Hematopoietic multipotent progenitor cell treated with erythropoietin and hydrocortisone succinate and interleukin-3 and kit ligand, for 6 days (in vitro differentiated cells): ENCODE measurements at places on chromosomes 13 and 19.

DNA sequence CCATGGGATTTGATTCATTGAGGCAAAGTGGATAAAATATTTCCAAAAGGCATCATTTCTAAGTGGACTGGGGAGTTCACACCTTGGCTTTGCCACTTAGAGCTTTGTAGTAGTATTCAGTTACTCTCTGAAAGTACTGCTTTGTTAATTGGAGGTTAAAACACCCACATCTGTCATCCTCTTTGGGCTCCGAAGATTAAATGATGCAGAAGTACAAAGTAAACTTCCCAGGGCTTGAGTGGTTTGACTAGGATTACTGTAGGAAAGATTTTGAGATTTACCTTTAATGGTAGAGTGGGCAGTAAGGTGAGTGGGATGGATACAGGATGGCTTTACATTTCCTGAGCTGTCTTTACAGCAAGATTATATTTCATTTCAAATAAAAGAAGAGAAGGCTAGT lies 42.4 kb downstream of the WASF3 start:
- no peak for DNase-seq

GRCh38 chr19:58563823-58564222 lies 5.4 kb upstream of the UBE2M start:
- DNase-seq = no peak

DNA sequence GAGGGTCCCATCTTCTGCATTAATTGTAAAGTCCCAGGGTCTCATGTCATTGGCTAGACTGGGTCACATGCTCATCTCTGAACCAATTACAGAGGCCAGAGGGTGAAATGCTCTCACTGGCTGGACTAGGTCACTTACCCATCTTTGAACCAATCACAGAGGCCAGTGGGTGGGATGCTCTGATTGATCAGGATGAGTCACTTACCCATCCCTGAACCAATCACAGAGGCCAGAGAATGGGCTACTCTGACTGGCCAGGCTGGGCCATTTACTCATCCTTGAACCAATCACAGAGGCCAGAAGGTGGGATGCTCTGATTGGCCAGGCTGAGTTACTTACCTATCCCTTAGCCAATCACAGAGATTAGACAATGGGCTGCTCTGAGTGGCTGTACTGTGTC lies 5.3 kb downstream of the MISP start:
- DNase-seq = peak; percentile 57

DNA sequence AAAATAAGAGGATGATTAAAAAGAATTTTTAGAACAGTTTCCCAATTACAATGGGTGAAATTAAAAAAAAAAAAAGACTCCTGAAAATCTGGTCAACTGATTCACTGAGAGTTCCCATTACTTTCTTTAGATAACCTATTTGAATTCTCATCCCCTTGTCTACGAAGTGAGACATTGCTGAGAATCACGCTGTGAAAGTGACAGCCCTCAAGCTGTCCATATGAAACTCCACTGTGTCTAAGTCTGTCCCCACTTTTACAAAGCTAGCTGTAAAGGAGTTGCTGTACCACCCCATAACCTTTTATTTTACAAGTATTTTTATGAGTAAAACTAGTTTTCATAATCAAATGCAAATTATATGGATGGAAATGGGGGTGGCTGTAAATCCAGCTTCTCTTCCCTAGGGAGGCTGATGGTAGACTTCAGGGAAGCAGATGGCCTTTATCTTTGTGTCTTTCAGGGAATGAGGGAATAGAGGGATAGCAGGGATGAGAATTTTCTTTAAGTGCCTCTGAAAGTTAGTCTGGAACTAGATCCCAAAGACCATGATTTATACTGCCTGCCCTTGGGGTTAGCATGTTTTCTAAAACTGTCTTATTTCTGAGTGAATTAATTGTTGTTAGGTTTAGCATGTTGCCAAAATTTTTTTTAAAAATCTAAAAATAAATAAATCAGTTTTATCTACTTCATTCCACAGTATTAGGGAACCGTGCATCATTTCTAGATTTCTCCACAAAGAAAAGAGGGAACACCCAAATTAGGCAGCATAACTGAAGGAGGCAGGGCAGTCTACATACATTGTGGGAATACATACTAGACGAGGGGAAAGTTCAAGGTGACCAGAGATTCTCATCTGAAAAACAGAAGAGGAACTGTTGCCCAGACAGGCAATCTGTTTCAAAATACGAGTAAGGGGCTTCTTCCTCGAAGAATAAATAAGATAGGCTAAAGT lies 1219.1 kb downstream of the UQCRFS1 start:
- DNase-seq = no peak

GRCh38 chr19:54252243-54252642 lies 4.8 kb downstream of the LILRB5 start:
- DNase-seq = no peak

- peak; percentile 24 for DNase-seq
Observed at GRCh38 chr13:113904411-113904810, 40.5 kb upstream of the GAS6 start.

DNA sequence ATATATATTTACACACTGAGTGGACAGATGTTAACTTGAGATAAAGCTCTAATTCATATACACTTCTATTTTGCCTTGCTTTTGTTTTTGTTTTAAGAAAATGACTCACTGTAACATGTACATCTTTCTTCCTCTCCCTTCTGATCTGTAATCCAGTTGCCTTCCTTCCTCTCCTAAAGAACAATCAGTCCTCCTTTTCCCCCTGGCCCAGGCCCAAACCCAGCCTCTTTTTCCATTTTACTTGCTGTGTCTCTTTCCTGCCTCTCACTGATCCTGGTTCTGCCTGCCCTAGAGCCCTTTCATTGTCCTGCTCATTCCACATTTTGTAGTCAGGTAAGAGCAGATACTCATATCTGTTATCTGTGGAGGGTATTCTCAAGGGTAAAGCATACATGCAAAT lies 50.8 kb downstream of the ZAR1L start:
- no peak for DNase-seq

- peak; percentile 79 for DNase-seq
Observed at GRCh38 chr19:48390188-48391099, 907 bp downstream of the KDELR1 start.

DNA sequence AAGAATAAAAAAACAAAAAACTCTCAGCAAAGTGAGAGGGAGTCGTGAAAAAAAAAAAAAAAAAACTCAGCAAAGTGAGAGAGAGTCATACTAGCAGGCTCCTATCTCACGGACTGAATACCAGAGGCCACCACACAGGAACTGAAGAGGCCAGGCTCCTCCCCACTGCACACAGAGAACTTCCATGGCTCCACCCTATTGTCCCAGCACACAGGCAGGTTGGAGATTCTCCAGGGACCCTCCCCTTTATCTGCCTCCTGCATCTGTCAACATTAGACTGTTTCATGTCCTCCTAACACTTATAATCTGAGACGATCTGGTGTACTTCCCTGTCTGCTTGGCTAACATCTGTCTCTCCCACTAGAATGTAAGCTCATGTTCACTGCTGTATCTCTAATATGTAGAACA lies 37.0 kb upstream of the FARP1 start:
- DNase-seq = peak; percentile 89

DNA sequence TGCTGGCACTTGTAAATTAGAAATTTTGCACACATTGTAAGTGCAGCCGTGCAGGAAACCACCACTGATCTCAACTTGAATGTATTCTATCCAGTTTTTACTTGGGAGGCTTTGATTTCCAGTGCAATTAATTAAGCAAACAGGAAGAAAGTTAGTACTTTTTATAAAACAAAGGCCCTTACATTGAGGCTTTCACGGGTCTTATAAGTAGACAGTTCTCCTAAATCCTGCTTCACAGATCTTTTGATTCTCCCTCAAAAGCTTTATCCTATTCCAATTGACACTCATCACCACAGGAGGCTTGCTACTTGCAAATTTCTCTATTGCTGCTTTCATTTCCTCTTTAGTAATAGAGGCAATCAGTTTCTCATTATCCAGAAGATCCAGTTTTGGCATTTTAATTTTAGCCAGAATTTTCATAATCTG lies 90.1 kb downstream of the ERCC5 start:
- DNase-seq = no peak

DNA sequence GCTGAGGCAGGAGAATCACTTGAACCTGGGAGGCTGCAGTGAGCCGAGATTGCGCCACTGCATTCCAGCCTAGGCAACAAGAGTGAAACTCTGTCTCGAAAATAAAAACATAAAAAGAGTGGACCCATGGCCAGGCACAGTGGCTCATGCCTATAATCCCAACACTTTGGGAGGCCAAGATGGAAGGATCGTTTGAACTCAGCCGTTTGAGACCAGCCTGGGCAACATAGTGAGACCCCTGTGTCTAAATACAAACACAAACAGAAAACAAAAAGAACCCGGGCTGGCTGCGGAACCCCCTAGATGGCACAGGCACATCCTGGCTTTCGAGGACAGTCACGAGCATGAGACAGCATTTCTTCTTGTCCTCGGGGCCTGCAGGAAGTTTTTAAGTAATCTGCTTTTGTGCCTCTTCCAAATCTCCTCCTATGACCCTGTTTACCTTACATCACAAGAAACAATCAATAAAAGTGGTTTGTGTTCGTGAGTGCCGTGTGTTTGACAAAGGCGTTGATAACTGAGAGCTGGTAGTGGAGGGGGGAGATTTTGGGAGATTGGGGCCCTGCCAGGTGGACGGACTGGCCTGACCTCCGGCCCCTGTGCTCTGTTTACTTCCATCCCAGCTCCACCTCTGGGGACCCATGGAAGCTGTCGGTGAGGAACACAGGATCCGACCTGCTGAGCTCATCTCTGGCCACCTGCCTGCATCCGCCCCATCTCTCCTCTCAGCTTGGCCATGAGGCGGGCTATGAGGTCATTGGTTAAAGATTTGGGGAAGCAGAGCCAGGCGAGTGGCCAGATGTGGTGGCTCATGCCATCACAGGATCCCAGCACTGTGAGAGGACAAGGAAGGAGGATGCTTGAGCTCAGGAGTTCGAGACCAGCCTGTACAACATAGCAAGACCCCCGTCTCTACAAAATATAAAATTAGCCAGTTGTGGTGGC lies 5.9 kb upstream of the GDF15 start:
- DNase-seq = peak; percentile 72

- DNase-seq = no peak
Observed at GRCh38 chr13:38239874-38240273, 109.8 kb upstream of the UFM1 start.

- no peak for DNase-seq
Observed at GRCh38 chr19:49418511-49418910, 4.7 kb downstream of the PTH2 start.

- no peak for DNase-seq
Observed at GRCh38 chr19:12749938-12750521, 1.6 kb upstream of the BEST2 start.

DNA sequence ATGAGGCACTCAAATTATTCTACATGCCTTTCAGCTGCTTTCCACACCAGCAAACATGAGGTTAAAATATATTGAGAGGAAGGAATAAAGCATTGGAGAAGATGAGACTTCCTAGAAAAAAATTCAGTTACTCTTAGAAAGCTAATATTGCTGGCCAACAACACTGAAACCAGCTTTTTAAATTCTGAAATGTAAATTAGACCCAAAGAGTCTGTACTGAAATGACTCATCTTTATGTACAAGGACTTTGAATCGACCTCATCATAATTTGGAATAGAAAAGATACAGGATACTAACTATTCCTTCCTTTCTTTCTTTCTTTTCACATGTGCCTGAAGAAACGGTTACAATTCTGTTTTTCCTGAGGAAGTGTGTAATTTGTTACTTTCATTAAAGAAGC lies 6.5 kb upstream of the HSPH1 start:
- DNase-seq = no peak
